ENCODE measurements at places on chromosomes 1 and 21. TPM values are rescaled to one million over a fixed set of nuclear protein-coding genes. Genes with fewer than 3 reads are reported as not detected.

Gene OR2T5
- polyA plus RNA-seq: not detected

Gene PRAMEF1
- polyA plus RNA-seq: not detected

Gene ICOSLG
- polyA plus RNA-seq: 2.4 TPM

Gene CRYBG2
- polyA plus RNA-seq: 4.8 TPM

Gene KCNK2
- 0.11 TPM for polyA plus RNA-seq

Gene BRDT
- not detected for polyA plus RNA-seq

Gene C1orf146
- polyA plus RNA-seq: not detected

Gene S100A2
- polyA plus RNA-seq: 30,723 TPM

Measured in foreskin keratinocyte (primary cell).